Aorta (tissue), 5 donors: ENCODE measurements at places on chromosomes 16 and 17. TPM values are rescaled to one million over a fixed set of nuclear protein-coding genes. Genes with fewer than 3 reads are reported as not detected.

Gene UNC119
- 25.7 TPM for total RNA-seq

Gene ODAD4
- total RNA-seq = 0.81 TPM

Gene SOST
- total RNA-seq = 34.3 TPM

Gene TPSD1
- not detected for total RNA-seq

Gene CASKIN1
- 0.15 TPM for total RNA-seq

Gene FZD2
- 7.4 TPM for total RNA-seq

Gene PHKB
- total RNA-seq = 58.6 TPM

Gene ANKRD40CL
- total RNA-seq = not detected

Gene KRTAP4-4
- total RNA-seq = not detected

Gene CDYL2
- total RNA-seq = 7.6 TPM

Gene PTGES3L
- 2.5 TPM for total RNA-seq

Gene ATP6V0D1
- 62.0 TPM for total RNA-seq

Gene TBC1D3H
- not detected for total RNA-seq

Gene JUP
- total RNA-seq = 35.7 TPM

Gene ARHGAP23
- total RNA-seq = 110 TPM

Gene ZP2
- total RNA-seq = not detected

Gene PABPN1L
- not detected for total RNA-seq

Gene GSDMA
- total RNA-seq = 6.2 TPM

Gene ITGB4
- 40.3 TPM for total RNA-seq

Gene GLP2R
- total RNA-seq = not detected

Gene GLIS2
- total RNA-seq = 37.3 TPM

Gene ATXN7L3
- total RNA-seq = 67.5 TPM

Gene HS3ST3A1
- 0.33 TPM for total RNA-seq

Gene PSME3
- 69.8 TPM for total RNA-seq

Gene PRR15L
- not detected for total RNA-seq

Gene CRHR1
- total RNA-seq = not detected

Gene KRT15
- total RNA-seq = not detected

Gene SNF8
- 82.9 TPM for total RNA-seq

Gene HAGH
- 50.2 TPM for total RNA-seq

Gene KRTAP1-1
- total RNA-seq = not detected

Gene GINS2
- total RNA-seq = 0.60 TPM

Gene CDC42EP4
- 62.8 TPM for total RNA-seq

Gene MKS1
- 10.1 TPM for total RNA-seq

Gene FBRS
- total RNA-seq = 52.7 TPM

Gene LDHD
- total RNA-seq = 5.5 TPM

Gene SLC16A6
- 5.4 TPM for total RNA-seq

Gene MSLN
- total RNA-seq = 0.33 TPM
